ENCODE measurements at places on chromosomes 13 and 19.

GRCh38 chr19:5246554-5247155, 94.0 kb downstream of the PTPRS start:
- no peak for DNase-seq

GRCh38 chr13:34513526-34513925, 428.5 kb upstream of the NBEA start:
- no peak for DNase-seq

DNA sequence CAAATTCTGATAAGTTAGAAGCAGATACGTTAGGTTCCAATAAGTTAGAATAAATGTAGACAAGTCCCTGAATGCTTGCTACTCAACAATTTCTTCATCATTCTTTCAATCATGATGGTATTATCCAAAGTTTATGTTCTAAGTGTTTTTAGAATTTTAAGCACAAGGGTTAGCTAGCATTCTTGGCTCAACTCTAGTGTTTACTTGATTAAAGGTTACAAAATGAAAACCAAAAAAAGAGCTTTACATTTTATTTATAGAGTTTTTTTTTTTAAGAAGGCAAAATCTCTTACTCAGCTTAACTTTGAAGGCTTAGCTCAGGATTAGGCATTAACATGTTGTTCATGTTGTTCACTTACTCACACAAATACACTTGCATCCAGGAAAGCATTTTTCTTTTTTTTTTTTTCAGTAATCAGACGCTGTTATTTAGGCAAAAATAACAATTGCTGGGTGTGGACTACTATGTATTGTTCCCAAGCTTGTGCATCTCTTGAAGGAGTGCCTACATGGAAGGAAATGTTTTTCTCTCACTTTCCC, 420.6 kb downstream of the DCT start:
- DNase-seq: no peak

DNA sequence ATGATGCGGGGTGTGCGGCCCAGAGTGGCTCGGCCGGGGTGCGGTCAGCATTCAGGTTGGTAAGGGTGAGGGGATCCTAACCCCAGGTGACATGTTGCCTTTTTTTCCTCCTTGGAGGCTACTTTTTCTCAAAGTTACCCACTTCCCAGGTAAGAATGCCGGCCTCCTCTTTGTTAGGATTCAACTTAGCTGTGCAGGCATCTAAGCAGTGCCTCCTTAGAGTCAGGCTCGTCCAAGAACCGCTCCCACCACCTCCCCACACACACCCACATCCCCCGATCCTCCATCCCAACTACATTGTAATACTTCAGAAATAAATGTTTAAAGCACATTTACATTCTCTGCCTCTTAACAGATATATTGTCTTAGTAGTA, 733 bp upstream of the ENOX1 start:
- no peak for DNase-seq

All from colonic mucosa (tissue), 4 donors.